Activated CD4-positive, alpha-beta T cell treated with anti-CD3 and anti-CD28 coated beads, Interleukin-2, amount 10 ng/mL, durations not matched to agents 7 days and 5 days (primary cell): ENCODE measurements at places on chromosomes 11 and 22. TPM values are rescaled to one million over a fixed set of nuclear protein-coding genes. Genes with fewer than 3 reads are reported as not detected.
A peak's percentile ranks its signal among the peaks of the same experiment; 100 is the strongest.

Gene APOC3
- not detected for total RNA-seq

Gene KCNK4
- not detected for total RNA-seq

- no peak for DNase-seq
Measured at GRCh38 chr11:61861634-61862033, 29.7 kb downstream of the FADS3 start.

DNA sequence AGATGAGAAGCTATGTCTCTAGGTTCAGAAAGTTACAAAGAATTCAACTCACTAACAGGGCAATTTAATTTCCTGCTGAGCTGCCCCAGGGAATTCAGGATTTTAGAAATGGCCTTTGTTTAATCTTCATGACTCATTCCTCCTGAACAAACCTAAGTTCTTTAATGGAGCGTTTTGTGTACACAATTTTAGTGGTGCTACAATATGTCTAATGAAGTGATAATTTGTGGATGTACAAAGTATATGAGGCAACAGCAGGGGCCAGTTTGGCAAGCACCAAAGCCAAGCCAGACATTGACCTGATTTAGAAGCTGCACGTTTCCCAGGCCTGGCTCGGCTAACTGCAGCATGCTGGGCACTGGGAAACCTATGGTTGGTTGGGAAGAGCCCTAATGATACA, 34.4 kb upstream of the HEPHL1 start:
- DNase-seq: no peak

- no peak for DNase-seq
Measured at GRCh38 chr11:95487391-95487790, 256.4 kb upstream of the SESN3 start.

GRCh38 chr11:74390697-74391096, 7.5 kb downstream of the PGM2L1 start:
- DNase-seq: no peak

GRCh38 chr22:39773976-39774539, 119.5 kb downstream of the ENTHD1 start:
- peak; percentile 82 for DNase-seq
